Adrenal gland (tissue), 19 donors: ENCODE measurements at places on chromosomes 11 and 22. TPM values are rescaled to one million over a fixed set of nuclear protein-coding genes. Genes with fewer than 3 reads are reported as not detected.

Gene MS4A14
- total RNA-seq: 3.0 TPM

- peak; percentile 65 for DNase-seq
- H3K4me3 ChIP-seq: no peak overlapping the region
- no peaks in the 10 kb centered on the region for H3K27me3 ChIP-seq
- H3K36me3 ChIP-seq: no peaks in the 10 kb centered on the region
- H3K27ac ChIP-seq: no peak overlapping the region
Observed at GRCh38 chr11:110972640-110973039, 260.4 kb upstream of the ARHGAP20 start.

Gene NXPE2
- not detected for total RNA-seq

Gene TBX1
- 0.78 TPM for total RNA-seq
